ENCODE measurements at places on chromosomes 12 and 14.
A peak's percentile ranks its signal among the peaks of the same experiment; 100 is the strongest.

DNA sequence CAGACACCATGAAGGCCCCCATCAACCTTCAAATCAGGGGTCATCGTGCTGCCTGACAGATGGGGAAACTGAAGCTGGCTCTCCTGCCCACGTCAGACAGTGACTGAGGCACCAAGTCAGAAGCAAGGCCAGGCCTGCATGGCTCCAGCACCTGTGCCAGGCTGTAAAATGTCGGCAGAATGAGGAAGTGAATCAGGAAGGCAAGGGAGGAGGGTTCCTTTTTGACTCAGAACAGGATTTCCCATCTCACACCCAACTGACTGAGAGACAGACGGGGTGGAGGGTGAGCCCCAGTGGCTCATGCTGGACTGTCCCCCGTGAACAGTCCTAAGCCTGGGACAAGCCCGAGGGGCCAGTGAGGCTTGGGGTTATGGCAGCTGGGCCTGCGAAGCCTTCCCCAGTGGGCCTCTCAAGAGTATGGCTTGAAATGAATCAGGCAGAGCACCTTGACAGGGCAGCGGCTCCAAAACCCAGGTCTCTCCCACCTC, 20.9 kb downstream of the SYNE3 start:
- peak; percentile 60 for DNase-seq

- no peak for DNase-seq
These were observed 4.0 kb upstream of the IRF2BPL start for GRCh38 chr14:77032491-77032843.

- no peak for DNase-seq
These were observed 44.8 kb downstream of the PZP start for GRCh38 chr12:9163392-9163791.

GRCh38 chr14:33949411-33949893, 1.4 kb downstream of the EGLN3 start:
- no peak for DNase-seq

DNA sequence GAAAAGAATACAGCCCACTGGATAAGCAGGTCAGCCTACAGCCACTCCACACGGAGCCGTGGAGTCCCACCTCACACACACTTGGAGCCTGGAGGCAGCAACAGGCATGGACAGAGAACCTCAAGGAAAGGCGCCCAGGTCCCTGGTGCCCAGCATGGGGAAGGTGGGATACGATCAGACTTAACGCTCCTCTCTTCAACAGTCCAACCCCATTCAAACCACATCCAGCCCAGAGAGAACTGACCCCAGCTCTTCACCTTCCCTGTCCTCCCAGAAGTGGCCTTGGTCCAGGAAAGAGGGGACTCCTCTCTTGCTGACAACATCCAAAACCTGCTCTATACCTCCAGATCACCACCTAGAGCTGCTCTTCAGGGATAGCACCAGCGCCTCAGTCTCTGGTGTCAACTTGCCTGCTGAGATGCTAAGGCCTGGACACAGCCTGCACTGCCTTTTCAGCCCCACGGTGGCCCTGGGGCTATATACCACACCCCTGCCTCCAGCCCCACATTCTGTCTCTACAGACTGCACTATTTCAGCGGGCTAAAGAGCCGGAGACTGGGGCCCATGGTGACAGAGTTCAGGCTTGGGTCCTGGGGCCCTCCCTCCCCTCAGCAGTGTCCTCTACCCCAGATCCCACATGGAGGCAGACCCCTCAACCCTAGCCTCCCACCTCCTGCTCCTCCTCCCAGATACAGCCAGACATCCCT, 7.0 kb downstream of the ADCY6 start:
- no peak for DNase-seq

DNA sequence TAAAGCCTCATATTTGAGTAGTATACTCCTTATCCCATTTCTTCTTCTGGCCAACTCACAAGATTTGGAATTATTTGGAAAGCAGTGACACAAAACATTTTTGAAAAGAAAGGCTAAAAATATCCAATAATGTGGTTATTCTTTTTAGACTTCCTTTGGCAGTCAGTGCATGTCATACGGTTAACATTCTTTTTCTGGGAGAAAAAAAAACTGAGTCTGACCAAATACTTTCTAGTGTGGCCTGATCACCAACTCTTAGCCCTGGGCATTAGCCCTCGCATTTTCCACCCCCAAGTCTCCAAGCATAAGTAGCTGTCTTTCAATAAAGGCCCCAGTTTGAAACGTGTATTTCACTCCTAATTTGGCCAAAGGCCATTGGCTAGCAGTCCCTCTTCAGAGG, 5.9 kb downstream of the RASSF3 start:
- no peak for DNase-seq

DNA sequence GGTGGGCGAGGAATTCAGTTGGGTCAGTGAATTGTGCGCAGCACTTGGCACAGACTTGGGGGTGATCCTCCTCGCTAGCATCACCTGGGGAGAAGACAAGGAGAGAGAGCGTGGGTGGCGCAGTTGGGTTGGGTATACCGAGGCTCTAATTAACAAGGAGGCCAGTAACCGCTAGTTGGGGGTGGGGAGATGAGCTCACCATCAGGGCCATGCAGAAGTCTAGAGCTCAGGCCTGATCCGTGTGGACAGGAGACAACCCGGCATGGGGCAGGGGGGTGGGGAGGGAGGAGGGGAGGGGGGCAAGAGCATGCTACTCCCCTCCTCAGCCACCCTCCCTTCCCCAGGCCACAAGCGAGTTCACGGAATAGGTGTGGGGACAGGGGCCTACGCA, 580 bp downstream of the SALL2 start:
- no peak for DNase-seq

DNA sequence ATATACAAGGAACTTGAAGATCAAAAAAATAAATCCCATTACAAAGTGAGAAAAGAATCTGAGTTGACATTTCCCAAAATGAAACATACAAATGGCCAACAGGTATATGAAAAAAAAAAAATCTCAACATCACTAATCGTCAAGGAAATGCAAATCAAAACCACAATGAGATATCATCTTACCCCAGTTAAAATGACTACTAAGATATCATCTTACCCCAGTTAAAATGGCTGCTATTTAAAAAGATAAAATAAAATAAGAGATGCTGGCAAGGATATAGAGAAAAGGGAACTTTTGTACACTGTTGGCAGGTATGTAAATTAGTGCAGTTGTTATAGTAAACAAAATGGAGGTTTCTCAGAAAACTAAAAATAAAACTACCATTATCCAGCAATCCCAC, 44.4 kb downstream of the PLEKHG7 start:
- DNase-seq: no peak

- no peak for DNase-seq
These were observed 7.9 kb downstream of the TRIM9 start for GRCh38 chr14:51087031-51087441.

DNA sequence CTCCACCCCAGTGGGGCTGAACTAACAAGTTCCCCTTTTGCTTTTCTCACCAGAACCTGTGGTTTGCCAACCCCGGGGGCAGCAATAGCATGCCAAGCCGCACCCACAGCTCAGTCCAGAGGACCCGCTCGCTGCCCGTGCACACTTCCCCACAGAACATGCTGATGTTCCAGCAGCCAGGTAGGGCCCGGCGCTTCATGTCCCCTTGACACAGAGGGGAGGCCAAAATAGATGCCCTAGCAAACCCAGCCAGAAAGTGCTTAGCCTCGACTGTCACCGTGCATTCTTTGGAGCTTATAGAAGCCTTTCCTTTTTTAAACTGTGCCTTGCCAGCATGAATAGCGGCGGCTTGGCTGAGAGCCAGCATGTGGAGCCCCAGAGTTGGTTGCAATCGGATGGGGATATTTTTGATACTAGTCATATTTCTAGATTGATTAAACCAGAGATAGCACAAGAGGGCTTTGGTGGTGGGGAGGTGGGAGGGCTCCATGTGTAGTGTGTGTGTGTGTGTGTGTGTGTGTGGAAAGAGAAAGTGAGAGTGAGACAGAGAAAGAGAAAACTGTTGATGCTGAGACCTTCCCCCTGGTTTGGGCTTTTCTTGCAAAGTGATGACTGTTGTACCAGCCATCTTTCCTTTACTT, 126.1 kb downstream of the GCH1 start:
- peak; percentile 58 for DNase-seq

DNA sequence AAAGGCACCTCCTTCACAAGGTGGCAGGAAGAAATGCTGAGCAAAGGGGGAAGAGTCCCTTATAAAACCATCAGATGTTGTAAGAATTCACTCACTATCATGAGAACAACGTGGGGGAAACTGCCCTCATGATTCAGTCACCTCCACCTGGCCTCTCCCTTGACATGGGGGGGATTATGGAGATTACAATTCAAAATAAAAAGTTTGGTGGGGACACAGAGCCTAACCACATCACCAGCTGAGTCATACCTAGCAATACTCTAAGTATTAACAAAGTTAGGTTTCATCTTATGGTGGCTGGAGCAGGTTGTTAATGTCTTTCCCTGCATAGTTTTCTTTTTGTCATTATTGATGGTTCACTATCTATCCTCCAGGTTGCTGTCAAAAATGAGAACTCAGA, 113.2 kb upstream of the PPFIA2 start:
- no peak for DNase-seq

- no peak for DNase-seq
These were observed 11.6 kb upstream of the SRSF5 start for GRCh38 chr14:69755296-69755695.

DNA sequence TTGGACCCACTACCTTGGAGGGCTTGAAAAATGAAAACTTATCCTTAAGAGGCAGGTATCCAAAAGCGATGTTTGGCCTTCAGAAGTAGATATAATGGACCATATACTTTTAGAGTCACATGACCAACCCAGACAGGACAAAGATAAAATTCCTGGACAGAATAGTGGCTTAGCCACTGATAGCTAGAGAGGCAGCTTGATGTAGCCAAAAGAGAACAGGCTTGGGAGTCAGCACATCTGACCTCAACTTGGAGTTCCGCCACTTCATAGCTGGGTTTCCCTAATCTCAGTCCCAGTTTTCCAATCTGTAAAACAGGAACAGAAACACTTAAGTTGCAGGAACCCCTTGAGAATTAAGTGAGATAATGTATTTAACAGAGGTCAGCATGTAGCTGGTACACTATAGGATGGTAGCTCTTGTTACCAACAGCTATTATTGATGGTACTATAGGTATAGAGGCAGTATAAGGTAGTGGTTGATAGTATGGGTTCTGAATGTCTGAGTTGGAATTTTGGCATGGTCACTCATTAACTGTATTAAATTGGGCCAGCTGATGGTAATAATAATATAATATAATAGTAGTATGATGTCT, 63.2 kb upstream of the USP44 start:
- DNase-seq: no peak

DNA sequence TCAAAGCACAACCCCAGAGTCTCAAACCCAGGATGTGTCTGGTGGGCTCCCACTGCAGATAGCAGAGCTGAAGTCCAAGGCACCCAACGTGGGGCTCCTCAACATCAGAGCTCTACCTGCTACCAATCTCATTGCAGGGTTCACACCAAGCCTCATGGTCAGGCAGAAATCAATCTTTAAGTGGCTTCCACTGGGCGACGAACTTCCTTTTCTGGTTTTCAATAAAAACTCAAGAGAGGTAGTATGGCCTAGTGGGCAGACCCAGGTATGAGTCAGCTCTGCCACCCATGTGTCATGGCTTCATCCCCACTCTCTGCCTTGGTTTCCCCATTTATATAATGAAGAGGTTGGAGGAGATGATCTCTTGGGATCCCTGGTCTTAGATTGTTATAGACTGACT, 47.0 kb downstream of the BCL11B start:
- no peak for DNase-seq

DNA sequence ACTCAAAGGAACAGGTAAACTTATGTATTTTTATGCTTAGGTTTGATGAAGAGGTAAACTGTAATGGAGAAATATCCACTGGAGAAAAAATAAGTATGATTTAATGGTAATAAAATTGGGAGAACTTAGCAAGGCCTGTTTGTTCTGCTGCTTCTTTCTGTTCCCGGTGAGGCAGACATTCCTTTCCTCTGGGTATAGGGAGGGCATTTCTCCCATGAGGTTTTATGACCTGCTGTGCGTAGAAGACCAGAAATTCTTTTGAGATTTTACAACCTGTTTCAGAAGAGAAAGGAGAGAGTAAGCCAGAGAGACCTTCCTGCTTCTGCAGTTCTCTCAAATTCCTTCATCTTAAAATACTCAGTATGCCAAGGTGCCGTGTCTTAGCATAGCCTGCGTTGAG, 139.4 kb upstream of the RMST start:
- DNase-seq: no peak

DNA sequence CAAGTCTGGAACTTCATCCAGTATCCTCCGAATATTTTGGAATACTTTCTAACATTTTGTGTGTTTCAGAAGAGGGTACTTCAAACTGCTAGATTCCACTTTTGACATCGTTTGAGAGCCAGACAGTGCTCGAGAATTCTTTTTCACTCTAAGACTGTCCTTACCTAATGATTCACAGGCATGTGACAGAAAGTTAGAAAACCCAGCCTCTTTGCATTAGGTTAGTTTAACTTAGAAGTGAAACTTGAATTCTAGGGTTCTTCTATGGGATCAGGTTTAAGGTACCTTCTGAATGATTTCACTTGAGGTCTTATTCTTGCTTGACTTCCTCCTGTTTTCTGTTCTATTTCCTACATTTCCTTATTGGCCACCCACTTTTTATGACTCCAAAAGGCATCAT, 431.8 kb downstream of the SLC6A15 start:
- DNase-seq: no peak

- DNase-seq: no peak
These were observed 902.8 kb downstream of the SLC16A7 start for GRCh38 chr12:60498656-60499055.

DNA sequence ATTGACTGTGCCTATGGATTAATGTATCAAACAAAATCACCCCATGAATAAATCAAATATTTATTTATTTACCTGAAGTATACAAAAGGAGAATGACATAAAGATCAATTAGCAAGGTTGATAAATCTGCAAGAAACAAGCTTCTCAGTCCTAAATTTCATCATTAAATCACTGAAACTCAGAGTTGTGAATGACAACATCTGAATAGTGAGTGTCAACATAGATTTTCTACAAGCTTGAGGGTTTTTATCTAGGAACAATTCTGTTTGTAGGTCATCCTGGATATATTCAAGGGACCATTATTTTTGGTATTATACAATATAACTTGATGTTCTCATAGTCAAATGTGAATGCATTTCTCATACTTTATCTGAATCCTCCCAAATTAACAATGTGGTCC, 17.4 kb upstream of the KLRF1 start:
- DNase-seq: no peak

- DNase-seq: no peak
These were observed 72.0 kb downstream of the PPP2R5E start for GRCh38 chr14:63470962-63471793.

DNA sequence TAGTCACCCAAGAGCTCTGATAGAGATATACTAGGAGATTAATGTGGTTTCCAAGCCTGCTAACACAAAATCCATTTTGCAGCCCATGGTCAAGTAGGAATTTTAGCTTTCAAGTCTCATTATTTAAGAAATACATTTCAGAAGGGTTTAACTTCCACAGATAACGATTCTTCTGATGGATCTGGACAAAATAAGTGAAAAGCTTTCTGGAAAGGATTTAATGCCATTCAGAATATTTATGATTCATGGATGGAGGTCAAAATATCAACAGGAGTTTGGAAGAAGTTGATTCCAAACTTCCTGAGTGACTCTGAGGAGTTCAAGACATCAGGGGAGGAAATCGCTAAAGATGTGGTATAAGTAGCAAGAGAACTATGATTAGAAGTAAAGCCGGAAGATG, 214.6 kb downstream of the ATXN7L3B start:
- no peak for DNase-seq

- no peak for DNase-seq
These were observed 92.4 kb downstream of the SPTSSA start for GRCh38 chr14:34369648-34370030.
